ENCODE measurements at places on chromosomes 7 and 10.

DNA sequence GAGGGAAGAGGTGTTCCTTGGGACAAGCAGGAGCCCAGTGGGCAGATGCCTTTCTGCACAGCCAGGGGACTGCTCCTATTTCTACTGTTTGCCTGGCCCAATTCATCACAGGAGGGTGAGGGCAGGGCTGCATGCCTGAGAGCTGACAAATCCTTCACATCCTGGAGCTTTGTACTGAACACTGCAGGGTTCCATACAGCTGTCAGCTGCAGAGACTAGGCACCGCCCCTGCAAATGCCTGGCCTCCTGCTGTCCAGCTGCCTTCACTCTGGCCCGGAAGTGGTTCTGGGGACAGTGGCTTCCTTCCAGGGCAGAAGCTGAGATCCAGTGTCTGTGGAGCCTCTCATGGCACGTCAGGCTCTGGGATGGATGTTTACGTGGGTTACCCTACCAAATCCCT, 470.7 kb downstream of the DNAJB6 start:
- DNase-seq = no peak

DNA sequence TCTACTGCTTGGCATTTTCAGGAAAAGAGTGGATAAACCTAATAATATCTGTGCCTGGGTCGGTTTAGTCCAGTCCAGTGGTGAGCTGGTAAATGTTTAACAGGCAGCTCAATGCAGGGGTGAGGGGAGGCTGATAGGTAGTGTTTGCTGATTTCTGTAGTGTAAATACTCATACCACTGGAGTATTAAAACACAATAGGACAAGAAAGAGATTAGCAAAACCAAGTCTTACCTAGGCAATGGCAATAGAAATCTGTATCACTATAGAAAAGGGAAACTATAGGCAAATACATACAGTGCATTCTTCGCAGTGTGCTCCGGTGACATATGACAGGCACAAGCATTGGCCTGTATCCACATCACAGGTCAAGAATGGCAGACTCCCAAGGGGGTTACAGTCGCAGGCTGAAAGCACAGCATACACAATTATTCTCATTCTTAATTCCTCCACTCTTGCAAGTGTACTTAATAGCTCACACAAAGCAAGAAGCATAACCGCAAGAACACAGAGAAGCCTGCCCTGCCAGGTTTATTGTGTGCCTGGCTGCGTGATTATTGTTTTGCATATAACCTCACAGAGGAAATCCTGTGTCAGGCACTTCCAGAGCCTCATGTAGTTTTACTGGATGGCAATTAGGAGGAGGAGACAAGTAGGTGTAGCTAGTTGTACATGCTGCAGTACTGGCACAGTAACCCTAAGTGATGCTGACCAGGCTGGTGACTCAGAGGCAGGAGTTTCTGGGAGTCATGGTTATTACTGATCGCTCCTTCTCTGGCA, 35.0 kb downstream of the LAMB4 start:
- DNase-seq = peak; percentile 51

DNA sequence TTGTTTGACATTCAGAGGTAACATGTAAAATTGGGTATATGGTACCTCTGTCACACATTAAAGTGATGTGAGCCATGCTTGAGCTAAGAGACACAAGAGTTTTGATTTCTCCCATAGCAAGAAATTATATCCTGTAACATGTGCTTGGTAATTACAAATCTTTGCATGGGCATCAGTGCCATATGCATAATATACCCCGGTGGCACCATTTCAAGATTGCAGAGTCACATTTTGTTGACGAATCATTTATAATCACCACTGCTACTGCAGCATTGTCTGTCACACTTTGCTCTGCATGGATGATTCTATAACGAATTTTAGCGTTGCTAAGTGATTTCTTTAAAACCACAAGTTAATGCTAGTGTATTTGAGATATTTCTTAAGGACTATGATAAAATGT, 443.7 kb upstream of the LRRN3 start:
- DNase-seq = no peak

DNA sequence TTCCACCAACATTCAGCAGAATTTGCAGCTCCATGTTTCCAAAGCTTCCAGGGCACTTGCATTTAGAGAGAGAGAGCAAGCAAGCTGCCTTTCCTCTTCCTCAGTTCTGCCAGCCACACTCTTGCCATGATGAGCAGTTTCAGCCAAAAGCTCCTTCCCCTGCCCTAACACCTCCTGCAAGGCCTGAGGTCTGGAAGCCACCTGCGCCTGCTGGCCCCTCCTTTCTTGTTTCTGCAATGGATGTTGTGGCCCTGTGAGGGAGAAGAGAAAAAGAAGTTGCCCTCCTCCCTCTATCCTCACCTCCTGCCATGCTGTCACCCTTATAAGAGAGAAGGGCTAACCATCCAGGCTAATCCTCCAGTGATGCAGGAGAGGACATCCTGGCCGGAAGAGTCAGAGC, 48.7 kb downstream of the IKZF1 start:
- no peak for DNase-seq

DNA sequence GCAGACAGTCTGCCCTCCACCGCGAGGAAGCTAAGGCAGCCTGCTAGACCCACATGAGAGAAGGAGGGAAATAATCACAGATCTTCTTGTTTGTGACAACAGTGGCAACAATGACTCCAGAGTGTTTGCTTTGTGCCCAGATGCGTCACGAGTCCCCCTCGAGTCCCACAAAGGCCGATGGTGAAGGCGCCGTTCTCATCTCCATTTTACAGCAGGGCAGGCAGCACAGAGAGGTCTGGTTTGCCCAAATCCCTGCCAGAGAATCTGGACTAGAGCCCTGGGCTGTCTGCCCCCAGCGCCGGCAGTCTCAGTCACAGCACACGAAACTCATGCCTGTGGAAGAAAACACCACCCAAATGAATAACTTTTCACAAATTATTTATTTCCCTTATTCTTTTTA, 38.1 kb downstream of the KIAA1549 start:
- no peak for DNase-seq

- DNase-seq = no peak
Measured at GRCh38 chr10:74415146-74415839, 264.3 kb downstream of the ADK start.

DNA sequence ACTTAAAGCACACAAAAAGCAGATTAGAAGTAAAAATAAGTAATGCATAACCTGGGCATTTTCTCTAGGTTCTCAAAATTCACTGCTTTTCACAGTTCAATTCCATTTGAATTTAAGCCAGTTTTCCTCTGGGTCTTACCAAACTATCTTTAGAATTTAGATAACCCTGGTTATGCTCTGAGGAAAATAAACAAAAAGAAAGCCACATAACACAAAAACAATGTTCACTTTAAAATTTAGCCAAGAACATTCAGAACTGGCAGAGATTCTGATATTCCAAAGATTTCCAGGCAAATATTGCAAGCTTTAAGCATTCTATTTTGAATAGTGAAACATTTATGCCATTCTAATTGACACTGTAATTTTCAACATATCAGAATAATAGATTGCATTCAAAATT, 50.7 kb upstream of the PRKG1 start:
- no peak for DNase-seq
